ENCODE measurements at places on chromosomes 7 and 10.

GRCh38 chr7:1977059-1977875 lies 255.5 kb downstream of the MAD1L1 start:
- DNase-seq = no peak

- DNase-seq = no peak
Measured at GRCh38 chr7:138226001-138226476, 149.8 kb downstream of the AKR1D1 start.

DNA sequence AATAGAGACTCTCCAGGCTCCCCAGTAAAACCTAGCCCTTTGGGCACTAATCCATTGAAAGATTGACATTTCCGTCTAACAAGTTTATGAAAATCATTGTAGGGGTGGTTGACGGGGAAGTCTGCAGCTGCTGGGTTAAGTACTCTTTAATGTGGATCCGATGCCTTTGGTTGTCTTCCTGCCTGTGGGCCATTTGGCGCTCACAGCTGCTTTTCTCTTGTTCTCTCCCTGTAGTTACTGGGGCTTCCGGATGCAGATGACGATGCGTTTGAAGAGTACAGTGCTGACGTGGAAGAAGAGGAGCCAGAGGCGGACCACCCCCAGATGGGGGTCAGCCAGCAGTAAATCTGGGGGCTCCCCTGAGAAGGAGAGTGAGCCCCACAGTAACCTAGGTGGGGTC lies 22.4 kb downstream of the MTURN start:
- DNase-seq = no peak

DNA sequence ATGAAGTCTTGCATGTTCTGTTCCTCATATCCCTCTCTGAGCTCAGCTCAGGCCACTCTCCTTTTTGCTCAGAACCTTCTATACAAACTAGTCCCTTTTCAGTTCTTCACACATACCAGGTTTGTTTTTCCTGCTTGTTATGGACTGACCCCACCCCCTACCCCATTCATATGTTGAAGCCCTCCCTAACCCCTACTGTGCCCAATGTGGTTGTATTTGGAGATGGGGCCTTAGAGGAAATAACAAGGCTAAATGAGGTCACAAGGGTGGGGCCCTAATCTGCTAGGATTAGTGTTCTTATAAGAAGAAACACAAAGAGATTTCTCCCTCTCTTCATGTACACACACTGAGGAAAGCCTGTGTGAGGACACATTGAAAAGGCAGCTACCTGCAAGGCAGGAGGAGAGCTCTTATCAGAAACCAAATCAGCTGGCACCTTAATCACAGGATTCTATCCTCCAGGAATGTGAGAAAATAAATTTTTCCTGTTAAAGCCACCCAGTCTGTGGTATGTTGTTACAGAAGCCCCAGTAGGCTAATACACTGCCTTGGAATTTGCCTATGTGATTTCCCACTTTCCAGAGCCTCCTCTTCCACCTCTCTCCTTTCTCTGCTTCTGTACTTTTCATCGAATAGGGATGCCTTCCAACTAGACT lies 67.3 kb upstream of the DNAJB12 start:
- DNase-seq = no peak

- no peak for DNase-seq
Measured at GRCh38 chr10:105185161-105185560, 544.1 kb downstream of the SORCS3 start.

GRCh38 chr10:6416892-6417512 lies 163.1 kb downstream of the PRKCQ start:
- peak; percentile 38 for DNase-seq

DNA sequence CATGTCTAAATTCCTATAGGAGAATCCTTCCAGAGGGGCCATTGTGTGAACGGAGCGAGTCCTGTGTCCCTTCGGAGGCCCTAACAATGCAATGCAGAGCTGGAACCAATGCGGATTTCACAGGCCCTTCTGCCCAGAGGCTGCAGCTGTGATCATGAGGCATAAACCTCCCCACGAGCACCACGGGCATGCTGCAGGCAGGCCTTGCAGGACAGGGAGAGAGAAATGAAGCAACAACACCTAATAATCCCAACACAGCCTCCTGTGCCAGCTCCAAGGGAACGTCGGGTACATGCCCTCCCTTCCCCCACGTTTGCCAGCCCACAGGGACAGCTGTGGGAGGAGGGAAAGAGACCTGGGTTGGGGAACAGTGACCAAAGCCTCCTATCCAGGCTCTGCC lies 74.4 kb downstream of the TNS3 start:
- no peak for DNase-seq

GRCh38 chr10:47245731-47246350 lies 54.2 kb upstream of the GDF10 start:
- DNase-seq = no peak

DNA sequence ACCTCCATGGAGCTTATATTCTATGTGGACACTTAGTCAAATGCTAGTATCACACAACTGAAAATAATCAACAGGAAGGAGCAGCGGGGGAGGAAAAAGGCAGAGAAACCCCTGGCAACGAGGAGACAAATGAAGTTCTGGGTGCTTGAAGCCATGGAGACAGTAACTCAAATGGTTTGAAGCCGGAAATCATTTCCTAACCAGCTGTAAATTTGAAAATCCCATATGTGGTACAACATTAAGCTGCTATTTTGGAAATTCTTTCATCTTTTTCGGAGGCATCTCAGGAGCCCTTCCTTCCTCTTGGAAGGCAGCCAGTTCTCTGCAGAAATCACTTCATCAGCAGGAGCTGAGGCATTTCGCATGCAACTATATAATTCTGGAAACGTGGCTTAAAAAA lies 91.4 kb downstream of the PPP1R3C start:
- no peak for DNase-seq

DNA sequence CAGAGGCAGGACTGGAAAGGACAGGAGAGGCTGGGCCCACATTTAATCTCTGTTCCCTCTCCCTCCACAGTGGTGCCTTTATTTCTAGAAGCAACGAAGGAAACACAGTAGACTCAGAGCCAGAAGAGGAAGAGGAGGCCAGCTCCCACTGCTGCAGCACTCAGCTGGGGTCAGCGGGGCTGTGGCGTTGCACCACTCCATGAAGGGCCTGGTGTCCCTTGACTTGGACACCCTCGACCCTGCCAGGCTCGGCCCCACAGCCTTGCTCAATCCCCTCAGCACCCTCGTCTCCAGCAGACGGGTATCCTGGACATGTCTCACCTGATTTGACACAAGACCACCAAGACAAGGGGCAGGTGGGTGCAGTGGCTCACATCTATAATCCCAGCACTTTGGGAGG lies 38.8 kb downstream of the PRKAG2 start:
- no peak for DNase-seq

DNA sequence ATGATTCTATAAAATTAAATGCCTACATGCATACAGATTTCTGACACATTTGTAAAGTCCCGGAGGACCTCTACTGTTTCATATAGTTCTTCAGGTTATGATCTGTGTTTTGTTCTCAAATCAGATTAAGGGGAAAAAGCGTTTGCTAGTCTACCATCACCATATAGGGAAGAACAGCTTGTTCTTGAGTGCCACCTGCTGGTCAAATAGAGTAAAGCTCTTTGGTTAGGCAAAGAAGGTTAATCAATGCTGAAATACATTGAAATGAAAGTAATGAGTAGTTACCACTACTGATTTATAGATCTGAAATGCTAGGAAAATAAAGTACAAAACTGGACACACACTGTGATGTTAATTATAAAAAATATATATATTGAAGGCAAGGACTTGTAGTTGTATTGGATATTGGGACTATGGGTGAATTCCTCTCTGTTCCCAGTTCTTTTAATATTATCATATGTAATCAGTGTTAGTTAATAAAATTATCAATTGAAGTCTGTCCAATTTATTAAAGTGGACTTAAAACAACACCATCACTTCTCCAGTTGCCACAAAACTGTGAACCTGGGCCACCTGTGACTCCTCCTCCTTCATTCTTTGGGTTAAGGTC lies 72.6 kb upstream of the PDLIM1 start:
- DNase-seq = peak; percentile 52

DNA sequence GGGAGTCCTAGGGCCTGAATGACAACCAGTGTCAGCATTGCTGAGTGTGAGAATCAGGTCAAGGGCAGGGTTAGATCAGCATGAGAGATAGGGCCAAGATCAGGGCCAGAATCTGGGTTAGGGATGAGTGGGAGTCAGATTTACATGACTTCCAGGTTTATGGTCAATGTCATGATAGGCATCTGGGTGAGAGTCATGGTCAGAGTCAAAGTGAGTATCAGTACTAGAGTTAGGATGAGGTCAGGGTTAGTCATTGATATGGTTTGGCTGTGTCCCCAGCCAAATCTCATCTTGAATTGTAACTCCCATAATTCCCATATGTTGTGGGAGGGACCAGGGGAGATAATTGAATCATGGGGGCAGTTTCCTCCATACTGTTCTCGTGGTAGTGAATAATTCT lies 12.3 kb downstream of the MRPS24 start:
- DNase-seq = no peak

DNA sequence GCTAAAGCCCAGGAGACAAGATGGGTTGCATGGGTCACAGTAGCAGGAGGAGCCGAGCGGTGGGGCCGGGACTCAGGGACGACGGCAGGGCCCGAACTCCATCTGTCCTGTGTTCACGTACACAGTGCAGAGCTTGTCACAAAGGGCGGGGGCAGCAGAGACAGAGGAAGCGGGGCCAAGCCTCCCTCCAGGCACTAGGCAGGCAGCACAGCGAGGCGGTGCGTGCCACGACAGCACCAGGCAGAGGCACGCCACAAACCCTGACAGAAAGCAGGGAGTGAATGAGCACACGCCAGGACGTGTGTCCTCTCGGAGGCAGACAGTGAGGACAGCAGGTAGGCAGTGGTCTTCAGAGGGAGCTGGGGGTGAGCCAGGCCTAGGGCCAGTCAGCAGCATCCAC lies 177.8 kb downstream of the MAD1L1 start:
- no peak for DNase-seq

- no peak for DNase-seq
Measured at GRCh38 chr7:82530361-82530760, 86.8 kb upstream of the CACNA2D1 start.

DNA sequence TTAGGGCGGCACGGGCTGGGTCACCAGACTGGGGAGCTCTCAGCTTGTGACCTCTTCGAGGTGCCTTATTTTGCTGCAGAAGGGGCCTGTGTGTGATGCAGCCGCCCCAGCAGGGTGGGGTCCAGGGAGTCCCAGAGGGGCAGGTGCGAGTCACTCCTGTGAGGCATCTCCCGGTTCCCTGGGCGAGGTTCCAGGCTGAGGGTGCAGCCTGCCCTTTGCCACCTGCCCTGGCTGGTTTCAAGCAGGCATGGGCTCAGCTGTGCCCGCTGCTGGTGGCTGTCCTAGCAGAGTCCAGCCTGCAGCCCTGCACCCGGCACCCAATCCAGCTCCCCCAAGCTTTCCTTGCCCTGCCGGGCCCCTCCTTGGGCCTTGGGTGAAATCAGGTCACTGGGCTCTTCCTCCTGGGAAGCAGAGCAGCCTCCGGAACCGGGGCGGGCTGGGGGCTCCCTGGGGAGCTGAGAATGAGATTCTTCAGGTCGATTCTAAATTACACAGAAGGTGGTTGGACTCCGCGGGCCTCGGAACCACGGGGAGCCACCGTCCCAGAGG lies 64.8 kb downstream of the PWWP2B start:
- DNase-seq = no peak

DNA sequence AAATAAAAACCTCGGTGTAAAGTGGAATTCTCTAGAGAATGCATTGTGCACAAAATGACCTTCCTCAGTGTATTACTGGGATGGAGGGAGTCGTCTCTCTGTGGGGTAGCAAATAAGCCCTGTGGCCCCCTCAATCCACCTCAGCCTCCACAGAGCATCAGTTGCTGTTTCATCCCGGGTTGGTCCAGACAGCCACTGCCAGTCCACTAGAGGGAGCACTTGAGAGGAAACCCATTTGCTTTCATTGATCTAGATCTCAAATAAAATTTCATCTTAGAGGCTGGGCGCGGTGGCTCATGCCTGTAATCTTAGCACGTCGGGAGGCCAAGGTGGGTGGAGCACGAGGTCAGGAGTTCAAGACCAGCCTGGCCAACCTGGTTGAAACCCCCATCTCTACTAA lies 1128.7 kb downstream of the CNTNAP2 start:
- DNase-seq = peak; percentile 23

- no peak for DNase-seq
Measured at GRCh38 chr7:144454256-144455039, 51.0 kb upstream of the NOBOX start.

GRCh38 chr10:34374356-34375045 lies 440.6 kb downstream of the PARD3 start:
- no peak for DNase-seq
